Left ventricle myocardium inferior (tissue), 1 donor: ENCODE measurements at places on chromosomes 1 and 21.

- DNase-seq = no peak
Observed at GRCh38 chr1:95226781-95227660, 7.0 kb upstream of the RWDD3 start.

DNA sequence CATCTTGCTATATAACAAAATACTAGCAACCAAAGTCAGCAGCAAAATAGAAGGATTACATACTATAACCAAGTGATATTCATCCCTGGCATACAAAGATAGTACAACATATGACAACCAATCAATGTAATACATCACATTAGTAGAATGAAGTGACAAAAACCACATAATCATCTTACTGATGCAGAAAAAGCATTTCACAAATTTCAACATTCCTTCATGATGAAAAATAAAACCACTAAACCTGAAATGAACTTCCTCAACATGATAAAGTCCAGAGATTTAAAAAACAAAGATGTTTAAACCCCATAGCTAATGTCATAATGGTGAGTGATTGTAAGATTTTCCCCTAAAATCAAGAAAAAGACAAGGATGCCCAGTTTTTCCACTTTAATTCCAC, 18.6 kb downstream of the RO60 start:
- DNase-seq = no peak

DNA sequence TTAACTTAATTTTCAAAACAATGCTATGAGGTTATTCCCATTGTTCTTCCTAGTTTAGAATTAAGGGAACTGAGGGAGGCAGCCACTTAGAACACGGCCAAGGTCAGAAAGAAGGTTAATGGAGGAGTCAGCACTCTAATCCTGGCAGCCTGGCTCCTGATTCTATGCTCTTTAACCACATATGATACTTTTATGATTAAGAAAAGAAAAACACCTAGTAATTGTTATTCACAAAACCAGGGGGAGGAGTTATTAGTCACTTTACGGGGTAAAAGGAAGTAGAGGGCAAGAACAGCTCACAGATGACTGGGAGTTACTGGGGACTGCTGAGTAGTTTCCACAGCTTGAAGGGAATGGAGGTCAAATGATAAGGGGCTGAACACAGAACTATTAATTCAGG, 38.6 kb downstream of the GADD45A start:
- DNase-seq = no peak

DNA sequence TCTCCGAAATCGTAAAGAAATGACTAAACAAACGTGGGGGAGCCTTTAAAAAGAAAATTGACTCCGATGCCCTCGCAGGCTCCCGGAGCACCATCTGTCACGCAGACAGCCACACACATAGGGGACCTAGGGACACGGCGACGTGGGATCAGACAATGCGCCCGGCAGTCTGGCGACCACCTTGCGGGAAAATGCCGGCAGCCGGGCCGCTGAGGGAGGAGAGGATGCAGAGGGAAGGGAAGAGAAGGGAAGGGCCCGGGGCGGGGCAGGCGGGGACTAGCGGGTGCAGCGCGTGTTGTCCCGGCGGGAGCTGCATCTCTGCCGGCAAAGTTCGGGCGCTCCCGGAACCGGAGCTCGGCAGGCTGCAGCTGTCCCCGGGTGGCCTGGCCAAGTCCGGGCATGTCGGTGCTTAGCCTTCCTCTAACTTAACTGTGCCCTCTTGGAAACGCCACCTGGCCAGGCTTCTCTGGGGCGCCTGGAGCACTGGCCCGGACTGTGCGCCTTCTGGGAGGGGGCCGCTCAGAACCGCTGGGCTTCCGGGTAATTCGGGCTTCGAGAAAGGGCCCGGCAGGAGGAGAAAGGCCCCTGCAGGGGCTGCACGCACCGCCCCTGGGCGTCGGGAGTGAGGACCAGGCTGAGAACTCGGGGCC, 1.8 kb downstream of the NHLH2 start:
- no peak for DNase-seq

DNA sequence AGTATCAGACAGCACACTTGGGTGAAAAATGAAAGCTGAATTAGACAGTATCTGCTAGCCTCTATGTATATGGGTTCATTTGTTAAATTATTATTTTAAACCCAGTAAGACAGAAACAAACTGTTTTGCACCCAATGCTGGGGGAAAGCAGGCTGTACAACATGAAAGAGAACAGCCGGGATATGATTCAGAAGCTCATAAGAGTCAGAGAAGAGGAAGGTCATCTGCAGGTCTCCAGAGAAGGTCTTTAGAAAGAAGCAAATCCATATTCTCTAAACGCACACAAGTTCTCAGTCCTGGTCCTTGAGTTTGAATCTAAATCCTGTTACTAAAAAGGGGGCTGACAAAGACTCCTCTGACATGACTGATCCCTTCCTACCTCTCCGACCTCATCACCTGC, 155.1 kb downstream of the SIPA1L2 start:
- DNase-seq = no peak

DNA sequence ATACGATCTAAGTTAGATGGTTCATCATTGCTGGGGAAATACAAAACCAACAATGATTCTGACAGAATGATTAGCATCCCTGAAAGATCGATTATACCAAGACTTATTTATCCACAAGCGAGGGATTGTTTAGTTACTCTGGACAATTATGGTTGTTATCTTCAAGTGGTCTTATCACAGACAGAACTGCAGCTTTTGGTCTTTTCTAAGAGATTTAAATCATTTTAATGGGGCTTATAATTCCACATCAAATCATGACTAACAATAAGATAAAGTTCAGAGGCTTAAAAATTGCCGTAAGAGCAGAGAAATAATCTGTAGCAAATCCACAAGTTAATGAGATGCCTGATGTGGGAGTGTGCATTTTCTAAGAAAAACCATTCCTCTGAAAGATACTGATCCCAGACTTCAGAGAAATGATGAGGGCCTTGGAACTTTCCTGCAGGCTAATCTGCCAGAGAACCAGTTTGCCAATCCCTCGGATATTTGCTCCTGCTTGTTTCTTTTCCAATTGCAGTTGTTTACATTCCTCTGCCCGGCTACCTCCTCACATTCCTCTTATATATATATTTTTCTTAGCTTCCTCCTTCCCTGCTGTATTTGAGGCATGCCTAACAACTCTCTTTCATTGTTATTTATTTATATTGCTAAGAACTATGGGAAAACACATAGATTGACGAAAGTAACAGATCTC, 134.8 kb downstream of the BACH1 start:
- no peak for DNase-seq
